ENCODE measurements at places on chromosomes 12 and 14.
A peak's percentile ranks its signal among the peaks of the same experiment; 100 is the strongest.

GRCh38 chr14:32998433-32998832, 59.8 kb downstream of the NPAS3 start:
- no peak for DNase-seq

DNA sequence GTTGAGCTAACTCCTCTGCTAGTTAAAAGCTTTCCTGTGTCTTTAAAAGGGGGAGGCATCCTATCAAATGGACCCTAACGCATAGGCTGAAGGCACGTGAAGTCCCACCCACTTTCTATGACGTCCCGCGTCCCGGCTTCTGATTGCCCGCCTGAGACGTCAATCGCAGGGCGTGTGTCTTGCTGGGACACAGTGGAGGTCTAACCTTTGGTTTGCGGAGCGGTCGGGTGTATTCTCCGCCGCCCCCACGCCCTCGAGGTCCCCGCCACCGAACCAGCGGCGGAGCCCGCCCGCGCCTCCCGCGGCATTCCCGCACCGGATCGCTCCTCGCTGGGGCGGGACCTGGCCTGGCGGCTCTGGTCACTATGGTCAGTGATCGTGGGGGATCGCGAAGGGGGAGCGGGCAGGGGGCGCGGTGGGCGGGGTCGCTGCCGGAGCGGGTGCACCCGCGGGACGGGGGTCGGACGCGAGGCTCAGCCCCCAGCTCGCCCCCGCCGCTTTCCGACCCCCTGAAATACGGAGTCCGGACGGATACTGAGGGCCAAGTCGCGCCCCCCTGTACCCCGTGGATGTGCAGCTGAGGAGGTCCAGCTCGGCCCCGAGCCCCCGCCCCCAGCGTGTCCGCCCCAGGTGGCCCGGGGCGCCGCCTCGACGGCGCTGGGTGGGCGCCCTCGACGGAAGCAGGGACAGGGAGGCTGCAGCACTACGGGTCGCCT, at the start of gene OTUB2:
Gene OTUB2, plus strand, starts transcription at position 168 of the 716 bp plus-strand sequence. Its CDS starts 198 bp downstream, at position 366.
- DNase-seq = peak; percentile 100

GRCh38 chr12:3141339-3142321, 64.5 kb downstream of the TSPAN9 start:
- no peak for DNase-seq

GRCh38 chr14:84726471-84726870, 803.5 kb upstream of the FLRT2 start:
- no peak for DNase-seq

DNA sequence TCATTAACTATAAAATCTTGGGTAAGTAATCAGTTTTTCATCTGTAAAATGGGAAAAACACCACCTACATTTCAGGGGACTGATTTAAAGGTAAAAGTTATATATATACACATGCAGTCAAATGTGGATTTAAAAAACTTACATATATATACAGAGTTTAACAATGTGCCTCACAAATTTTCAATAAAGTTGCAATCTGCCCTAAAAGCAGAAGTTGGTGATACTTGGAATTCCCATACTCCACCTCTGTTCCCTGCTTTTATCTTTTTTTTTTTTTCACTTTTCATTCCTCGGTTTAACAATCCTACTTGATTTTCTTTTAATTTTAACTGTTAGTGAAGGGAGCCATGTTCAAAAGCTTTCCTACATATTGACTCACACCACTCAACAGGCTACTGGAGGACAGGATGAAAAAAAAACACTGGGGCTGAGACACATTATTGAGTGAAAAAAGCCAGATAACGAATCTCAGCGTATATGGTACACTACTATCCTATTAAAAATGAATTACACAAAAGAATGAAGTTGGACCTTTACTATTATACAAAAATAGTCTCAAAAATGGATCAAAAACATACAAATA, 24.3 kb downstream of the SPPL3 start:
- no peak for DNase-seq

DNA sequence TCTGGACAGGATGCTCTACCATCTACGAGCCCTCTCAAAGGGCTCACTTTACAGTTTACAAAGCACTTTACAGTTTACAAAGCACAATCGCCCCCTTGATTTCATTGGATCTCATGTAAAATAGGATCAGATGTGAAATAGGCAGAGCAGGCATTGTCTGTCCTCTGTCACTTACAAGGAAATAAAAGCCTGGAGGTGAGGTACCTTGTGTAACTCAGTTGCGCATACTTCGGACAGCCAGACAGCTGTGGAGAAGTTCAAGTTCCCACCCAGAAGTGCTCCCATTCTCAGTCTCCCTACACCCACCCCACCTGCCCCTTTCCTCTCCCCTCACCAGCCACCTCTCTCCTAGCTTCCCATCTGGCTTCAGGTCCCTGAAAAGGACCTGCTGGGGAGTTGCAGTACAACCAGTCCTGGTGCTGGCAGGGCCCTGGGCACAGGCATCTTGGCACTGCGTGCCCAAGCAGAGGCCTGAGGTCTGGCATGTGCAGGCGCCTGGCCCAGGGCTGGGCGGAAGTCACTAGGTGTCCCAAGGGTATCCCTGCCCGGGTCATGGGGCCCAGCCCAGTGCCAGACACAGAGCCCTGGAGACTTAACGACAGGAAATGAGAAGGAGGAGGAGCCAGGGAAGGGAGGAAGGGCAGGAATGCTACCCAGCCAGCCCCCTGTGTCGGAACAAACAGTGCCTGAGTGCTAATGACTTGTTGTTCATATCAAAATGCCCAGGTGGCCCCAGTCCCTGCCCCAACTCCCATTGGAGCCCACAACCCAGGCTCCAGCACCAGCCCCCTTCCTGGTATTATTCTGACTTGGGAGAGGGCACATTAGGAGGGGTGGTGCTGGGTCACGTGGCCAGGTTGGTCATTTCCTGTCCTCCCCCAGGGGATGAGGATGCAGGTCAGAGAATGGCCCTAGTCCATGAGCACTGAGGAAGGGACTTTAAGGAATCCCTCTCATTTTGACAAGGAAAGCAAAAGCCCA, 5.4 kb downstream of the RAPGEF3 start:
- peak; percentile 75 for DNase-seq

DNA sequence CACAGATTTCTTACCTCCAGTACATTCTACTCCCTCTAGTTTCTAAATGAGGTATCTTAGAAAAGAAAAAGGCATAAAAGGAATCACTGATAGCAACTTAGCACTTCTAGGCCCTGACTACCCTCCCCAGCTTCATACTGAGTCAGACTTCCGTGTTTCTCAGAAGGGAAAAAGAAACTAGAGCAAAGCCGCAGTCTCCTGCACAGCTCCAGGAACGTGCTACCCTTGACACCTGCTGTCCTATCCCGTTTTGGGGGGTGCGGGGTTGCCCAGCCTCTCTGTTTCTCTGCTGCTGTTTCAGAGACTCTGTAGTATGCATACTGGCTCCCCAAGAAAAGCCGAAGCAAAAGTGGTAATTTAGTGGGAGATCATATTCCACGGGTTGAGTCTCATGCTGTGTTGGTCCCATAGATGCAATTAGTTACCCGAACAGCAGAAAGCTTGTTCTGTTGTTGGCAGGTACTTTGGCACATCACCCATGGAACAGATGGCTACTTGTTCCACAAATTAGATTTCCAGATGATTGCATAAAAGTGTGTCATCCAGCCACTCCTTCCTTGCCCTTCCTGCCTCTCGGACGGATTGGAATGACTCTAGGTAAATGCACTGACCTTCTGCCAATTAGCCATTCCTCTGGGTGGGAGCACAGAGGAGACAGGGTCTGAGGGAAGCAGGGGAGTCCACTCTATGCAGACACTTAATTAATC, 438.1 kb downstream of the FUT8 start:
- peak; percentile 23 for DNase-seq

DNA sequence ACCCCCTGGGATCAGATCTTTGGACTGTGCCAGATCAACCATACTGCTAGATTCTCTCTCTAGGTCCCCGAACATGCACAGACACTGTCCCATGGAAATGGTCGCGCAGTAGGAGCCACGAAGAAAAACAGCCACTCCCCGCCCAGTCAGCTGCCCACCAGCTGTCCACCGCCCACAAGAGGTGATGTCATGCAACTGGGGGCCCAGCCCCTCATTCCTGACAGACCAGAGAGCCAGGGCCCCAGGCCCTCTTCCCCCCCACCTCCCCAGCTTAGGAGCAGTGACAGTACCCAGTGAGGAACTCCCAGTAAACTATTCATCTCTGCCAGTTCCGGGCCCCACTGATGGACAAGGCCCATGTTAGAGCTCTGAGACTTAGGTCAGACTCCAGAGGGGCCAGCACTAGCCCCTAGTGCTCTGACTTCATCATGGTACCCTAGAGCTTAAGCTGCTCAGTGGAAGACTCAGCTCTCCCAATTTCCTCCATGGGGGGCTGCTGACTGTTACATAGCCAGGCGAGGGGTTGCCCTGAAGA, 3.7 kb upstream of the TAMALIN start:
- DNase-seq = no peak

DNA sequence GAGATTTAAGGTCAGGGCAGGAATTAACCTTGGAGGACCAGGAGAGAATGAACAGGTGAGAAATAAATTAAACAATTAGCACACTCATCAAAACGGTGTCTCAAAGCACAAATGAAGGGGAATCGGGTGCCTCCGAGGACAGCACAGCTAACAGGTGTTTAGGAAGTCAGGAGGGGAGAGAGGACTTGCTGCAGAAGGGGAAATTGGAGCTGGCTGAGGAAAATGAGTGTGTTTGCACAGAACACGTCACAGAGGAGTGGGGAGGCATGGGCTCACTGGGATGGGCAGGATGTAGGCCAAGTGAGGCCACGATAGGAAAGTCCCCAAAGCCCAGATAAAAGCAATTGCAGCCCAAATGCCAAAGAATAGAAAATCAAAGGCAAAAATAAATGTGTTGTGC, 121.7 kb downstream of the ZNF664 start:
- no peak for DNase-seq

DNA sequence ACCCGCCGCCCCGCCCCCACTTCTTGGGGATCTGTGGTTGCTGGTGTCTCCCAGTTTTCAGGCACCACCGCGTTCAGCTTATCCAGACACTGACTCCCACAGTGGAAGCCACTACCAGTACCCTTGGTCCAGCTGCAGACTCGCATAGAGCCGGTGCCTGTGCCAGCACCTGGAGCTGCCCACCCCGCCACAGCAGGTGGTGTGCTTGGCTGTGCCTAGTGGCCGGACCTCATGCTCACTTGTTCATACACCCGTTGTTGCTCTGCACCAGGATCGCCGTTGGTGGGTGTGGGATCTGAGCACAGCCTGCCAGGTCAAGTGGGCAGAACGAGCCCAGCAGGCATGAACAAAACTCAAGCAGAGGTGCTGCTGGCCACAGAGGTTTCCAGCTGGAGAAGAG, 673.2 kb downstream of the RERGL start:
- no peak for DNase-seq

DNA sequence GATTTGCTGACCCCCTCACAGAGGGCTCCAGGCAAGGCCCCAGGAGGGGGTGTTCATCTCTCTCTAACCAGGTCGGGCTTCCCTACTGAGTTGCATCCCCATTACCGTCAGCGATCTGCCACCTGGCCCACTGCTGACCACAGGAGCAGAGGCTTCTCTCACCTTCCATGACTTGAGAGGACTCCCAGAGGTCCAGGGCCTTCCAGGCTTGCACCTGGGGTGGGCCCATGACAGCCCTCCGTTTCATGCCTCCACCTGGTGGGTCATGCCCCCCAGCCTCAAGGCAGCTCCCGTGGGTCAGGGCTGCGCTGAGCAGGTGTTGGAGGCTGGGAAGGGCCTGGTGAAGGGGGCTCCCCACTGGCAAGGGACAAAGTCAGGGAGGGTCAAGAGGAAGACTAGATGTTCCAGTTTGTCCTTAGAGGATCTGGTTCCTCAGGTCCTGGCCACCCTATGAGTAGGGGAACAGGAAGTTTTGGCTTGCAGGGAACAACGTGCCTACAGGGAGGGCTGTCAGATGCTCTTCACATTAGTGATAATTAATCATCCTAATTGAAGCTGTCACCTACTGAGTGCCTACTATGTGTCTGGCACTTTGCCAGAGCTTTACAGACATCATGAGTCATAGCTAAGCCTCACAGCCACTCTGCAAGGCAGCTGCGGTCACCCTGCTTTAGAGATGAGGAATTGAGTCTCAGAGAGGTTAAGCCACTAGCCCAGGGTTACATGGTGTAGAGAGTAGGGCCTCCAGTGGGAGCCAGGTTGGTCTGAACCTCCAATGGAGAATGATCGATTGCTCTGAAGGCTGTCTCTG, 13.8 kb downstream of the NFKBIA start:
- DNase-seq = no peak

- DNase-seq = no peak
These were observed 432.9 kb downstream of the ZFP36L1 start for GRCh38 chr14:68359837-68360552.

DNA sequence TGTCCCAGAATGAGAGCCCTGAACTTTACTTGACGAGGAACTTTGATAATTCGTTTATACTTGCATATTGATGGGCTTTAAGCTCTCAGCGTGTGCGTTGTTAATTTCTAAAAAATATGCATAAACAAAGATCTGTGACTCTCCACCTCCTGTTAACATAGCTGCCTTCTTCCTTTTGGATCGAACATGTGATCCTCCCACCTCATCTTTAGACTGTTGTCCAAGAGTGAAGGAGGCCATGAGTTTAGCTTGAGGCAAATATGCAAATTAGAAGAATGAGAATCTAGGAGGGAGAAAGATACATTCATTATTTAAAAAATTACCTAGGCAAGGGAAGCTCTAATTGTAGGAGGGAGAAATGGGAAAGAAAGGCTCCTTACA, 617 bp downstream of the TTC8 start:
- no peak for DNase-seq

- peak; percentile 82 for DNase-seq
These were observed 576 bp downstream of the ZBTB1 start for GRCh38 chr14:64504897-64505794.

DNA sequence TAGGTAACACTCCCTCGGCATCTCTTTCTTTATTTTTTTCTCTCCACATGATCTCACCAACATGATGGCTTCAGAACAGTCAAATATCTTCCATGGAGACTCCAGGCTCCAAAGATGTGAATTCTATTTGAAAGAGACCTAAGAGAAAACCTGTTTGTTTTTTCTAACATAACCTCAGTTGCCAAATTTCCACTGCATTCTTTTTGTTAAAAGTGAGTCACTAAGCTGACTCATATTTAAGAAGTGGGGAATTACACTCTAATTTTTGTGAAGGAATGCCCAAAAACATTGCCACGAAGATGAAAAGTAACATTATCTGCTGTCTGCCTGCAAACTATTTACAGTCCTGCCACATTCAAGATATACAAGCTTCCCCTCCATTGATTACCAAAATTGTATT, 1337.6 kb downstream of the LRFN5 start:
- no peak for DNase-seq

GRCh38 chr14:52188381-52188780, 79.1 kb upstream of the PTGDR start:
- DNase-seq = no peak

- peak; percentile 55 for DNase-seq
These were observed 632 bp downstream of the NYNRIN start for GRCh38 chr14:24399447-24399822.

DNA sequence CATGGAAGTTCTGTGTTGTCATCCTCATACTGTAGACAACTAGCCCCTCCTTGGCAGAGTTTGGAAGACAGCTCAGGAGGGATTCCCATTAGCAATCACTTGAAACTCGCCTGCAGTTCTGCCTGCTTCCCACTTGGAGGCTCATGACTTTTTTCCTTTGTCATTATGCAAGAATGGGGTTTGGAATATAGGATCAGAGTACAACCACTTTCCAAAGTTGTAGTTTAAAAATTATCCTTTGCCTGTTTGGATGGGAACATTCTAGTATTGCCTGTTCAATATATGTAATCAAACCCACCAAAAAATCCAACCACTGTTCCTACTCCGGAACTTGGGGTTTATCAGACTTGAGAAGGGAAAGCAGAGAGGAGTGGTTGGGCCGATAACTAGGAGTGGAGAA, 2.1 kb upstream of the GPD1 start:
- DNase-seq = peak; percentile 51

GRCh38 chr12:21599143-21599999, 5.3 kb downstream of the GYS2 start:
- DNase-seq = no peak

Data from SK-N-SH (cell line).